ENCODE measurements at places on chromosomes 5 and 9.
A peak's percentile ranks its signal among the peaks of the same experiment; 100 is the strongest.

- DNase-seq, result no peak
Measured at GRCh38 chr9:21803649-21804048, 1.2 kb downstream of the MTAP start.

DNA sequence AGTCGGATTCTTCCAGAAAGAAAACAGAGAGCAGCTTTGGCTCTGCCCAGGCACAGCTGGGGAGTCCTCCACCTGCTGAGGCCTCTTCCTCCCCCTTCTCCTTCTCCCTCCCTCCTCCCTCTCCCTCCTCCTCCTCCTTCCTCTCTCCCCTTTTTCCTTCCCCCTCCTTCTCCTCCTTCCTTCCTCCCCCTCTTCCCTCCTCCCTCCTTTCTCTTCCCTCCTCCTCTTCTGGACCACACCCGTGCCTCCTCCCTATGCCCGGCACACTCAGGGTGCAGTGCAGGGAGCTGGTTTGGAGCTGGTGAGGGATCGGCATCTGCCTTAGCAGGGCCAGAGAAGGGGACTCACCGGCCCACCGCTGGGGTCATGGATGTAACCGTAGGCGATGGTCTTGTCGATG lies 30.2 kb downstream of the DBH start:
- no peak for DNase-seq

DNA sequence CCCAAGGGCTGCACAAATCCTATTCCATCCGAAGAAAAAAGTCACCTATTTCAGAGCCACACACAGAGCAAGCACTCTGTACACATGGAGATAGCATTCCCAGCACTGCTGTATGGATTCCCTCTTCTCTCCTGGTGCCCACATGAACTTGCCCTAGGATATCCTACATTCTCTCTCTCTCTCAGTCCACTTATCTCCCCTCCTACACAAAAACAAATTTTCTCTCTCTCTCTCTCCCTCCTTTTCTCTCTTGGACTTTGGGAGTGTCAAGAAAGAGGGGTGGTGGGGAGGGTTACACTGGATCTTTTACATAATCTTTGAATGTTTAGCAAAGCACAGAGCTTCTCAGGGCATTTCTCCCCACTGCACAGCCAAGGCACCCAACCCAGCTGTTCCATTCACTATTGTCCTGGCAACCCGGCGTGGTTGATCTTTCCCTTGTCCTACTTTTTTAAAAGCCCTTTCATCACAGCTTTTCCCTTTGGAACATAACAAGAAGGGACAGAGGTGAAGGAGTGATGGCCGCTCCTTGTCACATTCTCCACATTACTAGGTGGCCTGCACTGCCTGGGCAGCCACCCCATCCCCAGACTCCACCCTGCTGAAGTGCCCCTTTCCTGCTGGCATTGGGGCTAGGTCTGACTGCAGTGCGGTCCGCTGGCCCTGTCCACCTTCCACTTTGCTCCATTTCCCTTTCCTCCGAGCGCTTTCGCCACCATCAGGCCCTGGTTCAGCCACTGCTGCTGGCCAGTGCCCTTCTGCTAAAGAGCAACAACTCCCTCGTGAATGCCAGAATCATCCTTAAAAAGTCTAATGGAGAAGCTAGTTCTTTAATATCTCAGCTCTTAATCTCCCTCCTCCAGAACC lies 22.2 kb upstream of the SLC1A3 start:
- DNase-seq, result no peak

- no peak for DNase-seq
Measured at GRCh38 chr5:111668477-111669414, 88.2 kb downstream of the NREP start.

DNA sequence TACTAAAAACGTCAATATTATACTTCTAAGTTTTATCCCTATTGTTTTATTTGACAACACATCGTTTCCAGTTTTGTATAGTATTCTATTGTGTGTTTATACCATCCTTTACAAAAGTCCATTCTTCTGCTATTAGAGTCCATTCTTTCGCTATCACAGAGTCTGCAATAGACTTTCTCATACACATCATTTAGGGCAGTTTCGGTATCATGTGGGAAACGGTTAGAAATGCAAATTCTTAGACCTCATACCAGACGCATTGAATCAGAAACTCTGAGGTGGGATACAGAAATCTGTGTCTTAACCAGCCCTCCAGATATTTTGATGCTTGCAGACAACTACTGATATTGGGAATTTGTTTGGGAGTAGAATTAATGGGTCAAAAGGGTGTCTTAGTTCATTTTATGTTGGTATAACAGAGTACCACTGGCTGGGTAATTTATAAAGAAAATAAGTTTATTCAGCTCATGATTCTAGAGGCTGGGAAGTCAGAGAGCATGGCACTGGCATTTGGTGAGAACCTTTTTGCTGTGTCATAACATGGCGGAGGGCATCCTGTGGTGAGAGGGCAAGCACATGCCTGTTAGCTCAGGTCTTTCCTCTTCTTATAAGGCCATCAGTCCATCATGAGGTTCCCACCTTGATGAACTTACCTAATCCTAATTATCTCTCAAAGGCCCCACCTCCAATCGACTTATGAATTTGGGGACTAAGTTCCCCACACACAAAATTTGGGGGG lies 21.1 kb downstream of the CARTPT start:
- DNase-seq, result no peak

GRCh38 chr5:142841511-142842265 lies 71.5 kb downstream of the ARHGAP26 start:
- DNase-seq, result peak; percentile 52

GRCh38 chr9:88464851-88465250 lies 70.1 kb upstream of the NXNL2 start:
- no peak for DNase-seq

DNA sequence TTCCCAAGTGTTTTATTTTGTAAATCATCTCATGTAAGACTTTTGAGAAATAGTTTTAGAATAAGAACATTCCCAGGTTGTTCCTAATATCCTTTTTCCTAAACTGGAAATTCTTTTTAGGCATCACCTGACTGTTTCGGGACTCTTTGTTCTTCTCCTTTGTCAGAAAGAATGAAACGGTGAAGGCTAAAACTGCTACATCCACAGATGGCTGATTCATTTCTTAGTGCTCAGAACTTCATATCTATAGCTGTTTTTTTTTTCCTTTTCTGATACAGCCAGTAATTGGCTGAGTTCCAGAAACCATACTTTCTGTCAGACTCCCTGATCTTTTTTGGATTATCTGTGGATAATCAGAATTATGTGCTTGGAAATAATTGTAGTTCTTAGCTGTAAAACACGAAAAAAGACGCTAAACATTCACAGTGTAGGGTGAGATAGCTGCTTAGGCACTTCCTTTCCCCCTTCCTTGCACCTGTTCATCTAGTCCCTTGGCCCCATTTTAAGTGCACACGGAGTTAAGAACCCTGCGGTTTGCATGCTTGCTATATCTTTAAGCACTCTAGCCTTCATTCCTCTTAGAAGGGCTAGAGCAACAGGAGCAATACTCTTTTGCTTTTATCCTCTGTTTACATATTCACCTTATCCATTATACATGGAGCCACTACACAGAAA lies 283.9 kb downstream of the PJA2 start:
- no peak for DNase-seq

DNA sequence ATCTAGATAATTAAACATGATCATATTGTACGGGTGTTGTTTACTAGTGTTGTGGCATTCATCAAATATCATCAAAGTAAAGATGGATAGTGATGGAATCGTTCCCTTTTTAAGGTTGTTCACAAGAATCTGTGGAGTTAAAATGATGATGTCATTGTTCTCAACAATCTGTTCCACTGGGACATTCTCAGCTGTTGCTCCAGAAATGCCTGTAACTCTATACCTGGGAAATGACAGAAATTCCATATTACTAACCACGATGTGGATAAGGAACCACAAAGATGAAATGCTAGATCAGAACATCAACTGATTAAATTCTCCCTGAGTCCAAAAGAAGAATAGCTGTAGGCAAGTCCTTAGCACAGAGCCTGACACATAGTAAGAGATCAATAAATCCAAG lies 38.0 kb downstream of the RIGI start:
- DNase-seq, result no peak

GRCh38 chr5:108233617-108234155 lies 148.2 kb downstream of the FBXL17 start:
- no peak for DNase-seq

All from Ammon's horn (tissue), 1 donor.